ENCODE measurements at places on chromosomes 5 and 9.

DNA sequence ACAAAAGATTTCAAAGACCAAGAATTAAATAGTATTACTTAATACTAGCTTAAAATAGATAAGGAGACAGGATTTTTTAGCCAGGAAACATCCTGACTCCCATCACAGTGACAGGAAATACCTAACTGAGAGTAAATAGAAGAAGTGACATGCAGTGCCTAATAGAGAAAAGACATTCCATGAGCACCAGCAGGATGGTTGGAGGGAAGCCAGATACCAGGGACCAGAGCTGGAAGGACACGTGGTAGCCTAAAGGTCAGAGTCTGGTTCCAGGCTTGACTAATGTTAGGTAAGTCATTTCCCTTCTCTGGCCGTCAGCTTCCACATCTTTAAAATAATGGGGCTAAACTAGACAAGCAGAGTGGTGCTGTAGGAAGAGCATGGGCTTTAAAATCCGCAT lies 41.6 kb downstream of the CDK5RAP2 start:
- DNase-seq = no peak

DNA sequence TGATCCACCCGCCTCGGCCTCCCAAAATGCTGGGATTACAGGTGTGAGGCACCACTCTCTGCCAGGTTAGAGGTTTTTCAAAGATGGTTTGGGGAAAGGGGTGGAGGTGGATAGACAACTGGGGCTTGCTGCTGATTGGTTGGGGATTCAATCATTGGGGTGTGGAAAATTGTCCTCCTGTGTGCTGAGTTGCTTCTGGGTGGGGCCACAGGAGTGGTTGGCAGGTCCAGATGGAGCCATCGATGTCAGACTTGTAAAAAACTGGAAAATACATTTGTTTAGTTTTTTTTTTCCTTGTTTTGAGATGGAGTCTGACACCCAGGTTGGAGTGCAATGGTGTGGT lies 61.9 kb upstream of the CLINT1 start:
- DNase-seq = no peak

GRCh38 chr9:74935008-74935407 lies 17.7 kb downstream of the C9orf40 start:
- no peak for DNase-seq

- DNase-seq = no peak
These were observed 19.9 kb downstream of the ABITRAM start for GRCh38 chr9:108953983-108954574.

- DNase-seq = no peak
These were observed 93.9 kb downstream of the SETX start for GRCh38 chr9:132260846-132261245.

DNA sequence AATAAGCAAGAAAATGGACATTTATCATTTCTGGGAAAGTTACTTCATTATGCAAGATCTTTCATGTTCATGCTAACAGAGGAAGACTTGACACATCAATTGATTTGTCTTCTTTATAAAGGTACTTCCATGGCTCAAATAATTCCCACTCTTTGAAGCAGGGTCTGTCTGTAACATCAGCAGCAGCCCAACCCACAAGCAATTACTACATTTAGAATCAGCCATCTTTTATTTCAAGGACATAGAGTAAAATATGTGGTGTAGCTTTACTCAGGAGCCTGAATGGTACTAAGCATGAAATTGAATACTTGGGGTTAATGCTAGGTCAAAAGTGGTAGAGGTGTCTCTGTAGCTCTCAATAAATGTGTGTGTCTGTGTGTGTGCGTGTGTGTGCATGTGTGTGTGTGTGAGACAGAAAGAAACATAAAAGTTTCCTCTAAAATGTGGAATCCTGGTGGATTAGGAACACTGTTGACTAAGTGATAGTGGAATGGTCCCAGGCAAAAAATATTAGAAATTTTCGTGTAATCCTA lies 581.1 kb downstream of the CAAP1 start:
- DNase-seq = no peak

- peak; percentile 16 for DNase-seq
These were observed 1.9 kb downstream of the SPTAN1 start for GRCh38 chr9:128554155-128554862.

DNA sequence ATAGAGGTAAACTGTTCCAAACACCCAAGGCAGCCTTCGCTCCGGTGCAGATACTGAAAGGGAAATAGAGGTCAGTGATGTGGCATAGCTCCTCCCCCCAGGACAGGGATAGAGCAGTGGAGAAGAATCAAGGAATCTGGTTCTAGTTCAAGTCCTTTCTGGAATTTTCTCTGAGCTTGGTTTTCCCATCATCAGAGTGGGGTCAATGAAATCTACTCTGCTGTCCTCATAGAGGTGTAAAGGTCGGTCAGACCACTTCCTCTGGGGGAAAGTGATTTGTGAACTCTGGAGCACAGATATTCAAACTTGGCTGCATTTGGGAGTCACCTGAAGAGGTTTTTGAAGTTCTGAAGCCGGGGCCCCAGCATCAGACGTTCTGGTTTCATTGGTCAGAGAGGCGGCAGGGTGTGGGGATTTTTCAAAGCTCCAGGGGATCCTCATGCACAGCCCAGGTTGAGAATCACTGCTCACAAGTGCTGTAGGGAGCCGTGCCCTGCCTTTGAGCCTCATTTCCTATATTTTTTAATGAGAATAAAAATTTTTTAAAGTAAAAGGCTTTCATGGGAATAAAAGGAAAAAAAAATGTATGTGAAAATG lies 105.7 kb upstream of the RAD23B start:
- no peak for DNase-seq

GRCh38 chr5:144275329-144275728 lies 104.7 kb downstream of the KCTD16 start:
- no peak for DNase-seq

GRCh38 chr5:35197351-35197750 lies 32.9 kb downstream of the PRLR start:
- DNase-seq = no peak

All from activated T-cell treated with anti-CD3 and anti-CD28 coated beads for 48 hours (primary cell).